Left ventricle myocardium superior (tissue), 1 donor: ENCODE measurements at places on chromosomes 2 and 18. TPM values are rescaled to one million over a fixed set of nuclear protein-coding genes. Genes with fewer than 3 reads are reported as not detected.

The SULT1C4 gene
- 3.2 TPM for total RNA-seq

The DRC1 gene
- not detected for total RNA-seq

The UGT1A8 gene
- total RNA-seq = not detected

The CDK5R2 gene
- not detected for total RNA-seq

The SIX2 gene
- total RNA-seq = 0.40 TPM

The TXNDC2 gene
- not detected for total RNA-seq

The SERPINB12 gene
- total RNA-seq = not detected

The ST8SIA3 gene
- not detected for total RNA-seq

The PTPRN gene
- not detected for total RNA-seq

The DPY30 gene
- total RNA-seq = 42.6 TPM

The ARL5A gene
- total RNA-seq = 60.7 TPM

The EMILIN1 gene
- 15.7 TPM for total RNA-seq
